GDM1 (cell line): ENCODE measurements at places on chromosomes 16 and 17.
A peak's percentile ranks its signal among the peaks of the same experiment; 100 is the strongest.

GRCh38 chr17:35130392-35130791 lies 9.0 kb downstream of the FNDC8 start:
- DNase-seq = no peak

DNA sequence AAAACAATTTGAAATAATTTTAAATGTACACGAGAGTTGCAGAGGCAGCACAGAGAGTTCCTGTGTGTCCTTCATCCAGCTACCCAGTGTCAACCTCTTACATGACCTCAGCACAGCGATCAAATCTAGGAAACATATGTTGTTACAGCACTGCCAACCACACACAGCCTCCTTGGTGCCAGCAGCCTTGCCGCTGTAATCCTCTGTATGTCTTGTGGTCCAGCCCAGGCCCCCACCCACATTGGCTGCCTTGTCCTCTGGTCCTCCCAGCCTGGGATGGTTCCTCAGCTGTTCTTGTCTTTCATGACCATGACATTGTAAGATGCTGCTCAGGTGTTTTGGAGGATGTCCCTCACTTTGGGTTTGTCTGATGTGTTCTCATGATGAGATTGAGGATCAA lies 178.0 kb downstream of the RPTOR start:
- no peak for DNase-seq

DNA sequence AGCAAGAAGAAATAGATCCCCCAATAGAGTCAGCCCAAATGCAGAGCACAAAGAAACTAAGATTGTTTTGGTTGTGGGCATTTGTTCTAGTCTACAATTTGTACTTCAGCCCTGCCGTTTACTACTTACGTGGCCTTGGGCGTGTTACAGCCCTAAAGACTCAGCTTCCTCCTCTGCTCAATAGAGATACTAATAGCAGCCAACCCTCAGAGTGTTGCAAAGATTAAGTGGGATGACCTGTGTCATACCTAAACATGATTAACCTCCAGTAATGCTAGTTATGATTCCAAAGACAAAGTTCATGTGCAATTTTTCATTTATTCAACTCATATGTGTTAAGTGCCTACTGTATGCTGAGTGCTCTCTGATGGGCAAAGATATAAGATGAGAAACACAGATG lies 43.1 kb downstream of the MAF start:
- DNase-seq = no peak

DNA sequence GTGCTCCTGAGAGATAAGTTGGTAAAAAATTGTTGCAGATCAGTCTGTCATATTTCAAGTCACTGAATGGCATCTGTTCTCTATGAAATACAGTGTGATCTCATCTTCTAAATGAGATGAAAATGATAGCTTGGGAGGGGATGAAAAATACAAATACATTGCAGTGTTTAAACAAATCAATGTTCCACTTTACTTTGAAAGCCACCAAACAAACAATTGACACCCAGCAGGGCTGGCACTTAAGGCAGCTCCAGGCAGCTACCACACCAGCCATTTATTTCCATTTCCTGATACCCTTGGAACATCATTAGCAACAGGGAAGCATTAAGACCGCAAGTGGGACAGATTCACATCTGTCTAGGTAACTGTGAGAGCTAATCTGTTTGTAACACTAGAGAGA lies 827.6 kb upstream of the KIF2B start:
- no peak for DNase-seq

DNA sequence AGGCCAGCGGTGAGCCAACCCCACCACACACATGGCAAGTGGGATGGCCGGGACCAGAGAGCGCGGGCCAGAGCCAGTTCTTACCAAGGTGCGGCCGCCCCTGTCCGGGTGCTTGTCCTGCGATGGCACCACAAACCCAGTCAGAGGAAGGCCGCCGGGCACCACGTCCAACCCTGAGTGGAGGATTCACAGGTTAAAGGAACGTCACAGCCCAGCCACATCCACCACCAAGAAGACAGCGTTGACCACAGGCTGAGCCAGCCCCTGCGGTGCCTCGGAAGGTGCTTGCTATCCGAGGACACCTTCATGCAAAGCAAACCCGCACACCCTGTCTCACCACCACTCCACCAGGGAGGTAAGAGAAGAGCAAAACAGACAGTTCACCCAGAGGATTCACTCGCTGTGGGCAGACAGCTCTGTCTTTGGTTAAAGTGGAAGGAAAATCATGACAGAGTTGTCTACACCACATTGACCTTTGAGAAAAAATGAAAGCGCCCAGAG lies 15.8 kb downstream of the SLX4 start:
- no peak for DNase-seq

- DNase-seq = no peak
These were observed at the start of the genes SGSH and SLC26A11 for GRCh38 chr17:80220054-80220735. Gene SGSH (minus strand): TSS chr17:80220333. CDS start chr17:80220313, 20 bp downstream. Gene SLC26A11 (plus strand): TSS chr17:80220427. CDS start chr17:80221561, 1,134 bp downstream.

DNA sequence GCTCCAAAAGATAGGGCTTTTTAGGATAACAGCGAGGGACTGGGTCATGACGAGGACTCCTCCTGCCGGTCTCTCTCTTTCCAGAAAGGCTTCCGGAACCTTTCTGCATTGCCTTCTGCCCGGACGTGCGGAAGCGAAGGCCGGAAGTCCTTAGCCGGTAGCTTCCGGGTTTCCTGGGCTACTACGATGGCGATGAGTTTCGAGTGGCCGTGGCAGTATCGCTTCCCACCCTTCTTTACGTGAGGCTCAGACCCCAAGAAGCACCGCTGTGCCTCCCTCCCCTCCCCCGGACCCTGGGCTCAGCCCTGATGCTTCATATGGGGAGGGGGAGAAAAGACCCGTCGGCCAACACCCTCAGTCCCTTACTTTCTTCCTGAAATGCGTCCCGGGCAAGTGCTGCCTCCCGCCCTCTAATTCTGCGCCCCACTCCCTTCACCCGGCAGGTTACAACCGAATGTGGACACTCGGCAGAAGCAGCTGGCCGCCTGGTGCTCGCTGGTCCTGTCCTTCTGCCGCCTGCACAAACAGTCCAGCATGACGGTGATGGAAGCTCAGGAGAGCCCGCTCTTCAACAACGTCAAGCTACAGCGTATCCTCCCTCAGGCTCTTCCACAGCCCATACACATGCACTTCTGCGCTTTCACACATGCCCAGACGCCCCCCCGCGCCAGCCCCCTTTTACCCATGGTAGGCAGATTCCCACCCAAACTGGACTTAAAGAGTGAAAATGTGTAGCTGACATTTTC lies at the start of gene VPS25:
Gene VPS25 (plus strand): TSS at position 160 of the 746 bp plus-strand sequence. CDS start 27 bp downstream, at position 187.
- DNase-seq = peak; percentile 62

DNA sequence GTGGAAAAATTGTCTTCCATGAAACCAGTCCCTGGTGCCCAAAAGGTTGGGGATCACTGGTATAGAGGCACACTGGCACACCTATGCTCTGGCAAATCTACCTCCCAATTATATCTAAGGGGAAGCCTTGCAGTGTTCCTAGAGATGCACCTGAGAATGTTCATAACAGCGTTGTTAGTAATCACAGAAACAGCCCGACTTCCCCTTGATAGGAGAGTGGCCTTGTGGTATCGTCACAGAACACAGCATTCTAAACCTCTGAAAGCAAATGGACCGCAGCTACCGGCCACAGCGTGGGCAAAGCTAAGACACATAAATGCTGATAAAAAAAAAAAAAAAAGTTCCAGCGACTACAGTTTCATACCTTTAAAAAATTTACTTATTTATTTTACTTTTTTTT lies 39.1 kb upstream of the ADGRG1 start:
- DNase-seq = no peak

GRCh38 chr16:31460582-31461002 lies 1.3 kb downstream of the ARMC5 start:
- DNase-seq = no peak

DNA sequence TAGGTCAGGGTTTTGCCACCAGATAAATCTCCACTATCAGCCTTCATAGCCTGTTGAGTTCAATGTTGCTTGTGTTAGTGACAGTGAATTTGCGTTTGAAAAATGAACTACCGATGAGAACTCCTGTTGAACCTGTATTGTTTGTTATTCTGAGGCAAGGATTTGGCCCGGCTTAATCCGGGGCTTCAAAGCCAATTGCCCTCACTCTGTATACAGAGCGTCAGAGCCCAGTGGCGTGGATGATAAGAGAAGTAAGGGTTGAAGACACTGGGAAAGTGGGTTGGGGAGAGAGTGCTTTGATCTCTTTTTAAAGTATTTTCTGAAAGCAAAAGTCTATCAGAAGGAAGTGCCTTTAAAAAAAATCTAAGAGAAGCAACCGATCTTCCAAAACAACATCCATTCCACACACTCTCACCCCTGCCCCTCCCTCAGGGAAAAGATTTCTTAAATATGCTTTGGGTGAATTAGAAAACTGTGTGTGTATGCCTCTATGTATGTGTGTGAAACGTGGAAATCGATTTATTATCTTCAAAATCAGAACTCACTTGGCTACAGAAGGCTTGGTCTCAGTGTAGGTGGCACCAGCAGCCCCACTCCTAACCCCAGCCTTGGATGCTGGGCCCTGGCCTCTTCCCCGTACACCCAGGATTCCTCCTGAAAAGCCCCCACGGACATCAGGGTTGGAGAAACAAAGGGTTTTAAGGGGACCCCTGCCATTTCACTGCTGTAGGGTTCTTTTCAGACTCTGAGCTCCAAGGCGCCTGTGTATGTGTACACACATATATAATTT lies 8.8 kb downstream of the TBX4 start:
- DNase-seq = no peak

- no peak for DNase-seq
These were observed 13.0 kb downstream of the TLE7 start for GRCh38 chr16:71428883-71429282.

- no peak for DNase-seq
These were observed 39.9 kb downstream of the CDH1 start for GRCh38 chr16:68776821-68777485.

DNA sequence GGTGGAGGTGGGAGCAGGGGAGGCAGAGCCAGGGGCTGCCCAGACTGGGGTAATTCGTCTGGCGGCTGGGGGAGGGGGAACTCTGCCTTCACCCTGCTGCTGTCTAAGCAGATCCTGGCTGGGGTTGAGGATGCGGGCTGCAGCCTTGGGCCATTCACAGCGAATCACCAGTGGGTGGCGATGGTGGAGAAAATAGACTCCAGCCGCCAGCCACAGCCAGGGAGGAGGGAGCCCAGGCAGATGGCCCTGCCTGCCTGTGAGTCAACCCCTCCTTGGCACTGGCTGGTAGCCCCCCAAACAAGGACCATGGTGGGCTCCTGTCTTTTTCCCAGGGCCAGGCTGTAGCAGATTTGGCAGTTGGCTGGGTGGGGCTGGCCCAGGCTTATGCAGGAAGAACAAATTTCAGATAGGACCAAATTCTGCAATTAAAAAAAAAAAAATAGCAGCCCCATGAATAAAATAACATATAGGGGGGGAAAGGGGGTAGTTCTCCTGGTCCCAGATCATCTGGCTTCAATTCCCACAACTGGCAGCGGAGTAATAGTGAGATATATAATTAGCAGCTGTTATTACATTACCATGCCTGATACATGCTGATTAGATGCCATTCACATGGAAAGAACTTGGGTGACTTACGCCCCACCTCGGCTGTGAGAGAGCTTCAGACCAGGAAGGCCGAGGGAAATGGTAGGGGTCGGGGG lies 41.5 kb upstream of the CDH5 start:
- DNase-seq = no peak

GRCh38 chr17:15036238-15036637 lies 228.9 kb downstream of the PMP22 start:
- no peak for DNase-seq

DNA sequence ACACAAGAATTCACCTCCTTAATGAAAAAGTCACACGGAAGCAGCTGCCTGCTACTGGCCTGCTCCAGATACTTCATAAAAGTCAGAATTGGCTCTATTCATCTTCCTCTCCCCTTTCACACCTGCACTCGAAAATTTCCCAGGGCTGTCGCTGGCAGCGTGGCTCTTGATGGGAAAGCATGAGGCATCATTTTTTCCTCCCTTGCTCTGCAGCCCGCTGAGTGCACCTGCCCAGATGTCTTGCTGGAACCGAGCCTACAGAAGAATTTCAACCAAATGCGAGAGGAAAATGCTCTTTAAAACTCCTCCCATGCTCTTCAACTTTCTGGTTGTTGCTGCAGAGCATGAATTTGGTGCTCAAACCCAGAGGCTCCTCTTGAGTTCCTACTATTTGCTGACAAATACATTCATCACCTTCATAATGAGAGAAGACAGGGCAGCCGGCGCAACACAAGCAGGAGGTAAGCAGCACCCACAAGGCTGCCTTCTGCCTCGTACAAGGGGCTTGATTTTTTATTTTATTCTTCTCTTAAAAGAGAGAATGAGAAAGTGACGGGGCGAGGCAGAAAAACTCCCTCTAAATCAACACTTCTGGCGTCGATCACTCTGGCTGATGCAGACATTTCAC lies 146.8 kb downstream of the ZFHX3 start:
- no peak for DNase-seq
